ENCODE measurements at places on chromosomes 11 and 22.

DNA sequence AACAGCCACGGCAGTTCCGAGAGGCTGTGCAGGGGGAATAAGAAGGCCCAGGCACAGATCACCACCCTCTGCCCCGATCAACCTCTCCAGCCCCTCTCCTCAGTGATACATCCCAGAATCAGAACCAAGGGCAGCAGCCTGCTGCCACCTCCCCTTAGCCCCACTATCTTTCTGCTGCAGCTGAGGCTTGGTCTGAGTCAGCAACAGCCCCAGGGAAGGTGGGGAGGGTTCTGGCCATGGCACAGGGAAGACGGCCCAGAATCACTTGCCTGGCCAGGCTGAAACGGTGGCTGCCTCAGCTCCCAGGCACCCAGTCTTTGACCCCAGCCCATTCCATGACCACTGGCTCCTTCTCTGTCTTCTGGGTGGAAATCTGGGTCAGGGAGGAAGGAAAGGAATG is 2.3 kb downstream of the CHID1 start:
- DNase-seq, result no peak

GRCh38 chr11:3011891-3012885 is 20.1 kb upstream of the NAP1L4 start:
- DNase-seq, result no peak

DNA sequence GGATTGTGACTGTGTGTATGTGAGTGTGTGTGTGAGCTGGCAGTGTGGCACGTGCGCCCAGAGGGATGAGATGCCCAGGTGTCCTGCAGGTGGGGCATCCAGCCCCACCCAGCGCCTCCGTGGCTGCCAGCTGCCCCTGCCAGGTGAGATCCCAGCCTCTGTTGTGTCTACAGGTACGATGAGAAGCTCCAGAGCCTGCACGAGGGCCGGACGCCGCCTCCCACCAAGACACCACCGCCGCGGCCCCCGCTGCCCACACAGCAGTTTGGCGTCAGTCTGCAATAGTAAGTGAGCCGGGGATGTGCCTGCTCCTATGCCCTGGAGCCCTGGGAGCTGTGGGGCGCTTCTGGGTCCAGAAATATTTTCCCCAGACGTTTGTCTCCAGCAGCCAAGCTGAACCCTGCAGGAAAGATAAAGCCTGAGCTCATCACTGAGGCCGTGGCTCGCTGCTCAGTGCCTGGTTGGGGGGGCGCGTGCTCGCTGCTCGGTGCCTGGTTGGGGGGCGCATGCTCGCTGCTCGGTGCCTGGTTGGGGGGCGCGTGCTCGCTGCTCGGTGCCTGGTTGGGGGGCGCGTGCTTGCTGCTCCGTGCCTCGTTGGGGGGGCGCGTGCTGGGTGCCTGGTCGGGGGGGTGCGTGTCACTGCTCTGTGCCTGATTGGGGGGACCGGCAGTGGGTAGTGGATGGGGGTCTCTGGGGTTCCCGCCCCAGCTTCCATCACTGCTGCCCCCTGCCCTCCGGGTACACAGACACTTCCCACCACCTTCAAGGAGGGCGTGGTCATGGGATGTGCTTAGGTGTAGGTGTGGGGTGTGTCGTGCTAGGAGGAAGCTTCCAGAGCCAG is 73.2 kb downstream of the ARHGAP8 start:
- DNase-seq, result no peak

DNA sequence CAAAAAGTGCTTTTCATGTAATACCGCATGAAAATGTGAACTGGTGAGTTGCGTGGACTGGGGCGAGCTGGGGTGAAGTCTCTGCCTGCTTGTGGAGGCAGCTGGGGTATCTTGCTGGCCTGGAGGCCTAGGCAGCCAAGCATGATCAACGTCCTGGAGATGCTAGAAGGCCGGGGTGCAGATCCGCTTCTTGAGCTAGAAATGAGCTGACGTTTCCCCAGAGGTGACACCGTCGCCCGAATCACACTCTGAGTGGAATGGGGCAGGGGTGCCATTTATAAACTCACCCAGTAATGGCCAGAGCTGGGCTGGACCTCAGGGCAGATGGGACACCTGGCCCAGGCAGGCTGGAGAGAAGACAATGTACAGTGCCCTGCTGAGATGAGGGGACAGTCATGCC is 1513.0 kb downstream of the TBC1D22A start:
- no peak for DNase-seq

- DNase-seq, result no peak
These were observed 7.2 kb upstream of the IL18BP start for GRCh38 chr11:71991494-71991893.

GRCh38 chr11:69480547-69481392 is 693 bp upstream of the LINC01488 start:
- no peak for DNase-seq

- DNase-seq, result no peak
These were observed 9.8 kb downstream of the PPFIBP2 start for GRCh38 chr11:7523416-7524210.

DNA sequence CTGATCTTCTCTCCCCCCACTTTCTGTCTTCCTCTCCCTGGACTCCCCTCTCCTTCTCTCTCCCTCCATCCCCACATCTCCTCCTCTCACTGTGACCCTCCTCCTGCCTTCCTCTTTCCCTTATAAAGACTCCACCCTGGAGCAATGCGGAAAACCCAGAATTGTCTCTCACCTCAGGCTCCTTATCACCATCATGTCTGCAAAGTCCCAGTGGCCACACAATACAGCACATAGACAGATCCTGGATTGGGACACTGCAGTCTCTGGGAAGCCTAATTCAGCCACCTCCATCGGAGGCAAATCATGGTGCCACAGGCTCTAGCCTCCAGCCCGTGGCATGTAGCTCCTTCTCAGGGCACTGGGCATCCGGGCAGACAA is 2.7 kb downstream of the RFPL2 start:
- DNase-seq, result no peak

DNA sequence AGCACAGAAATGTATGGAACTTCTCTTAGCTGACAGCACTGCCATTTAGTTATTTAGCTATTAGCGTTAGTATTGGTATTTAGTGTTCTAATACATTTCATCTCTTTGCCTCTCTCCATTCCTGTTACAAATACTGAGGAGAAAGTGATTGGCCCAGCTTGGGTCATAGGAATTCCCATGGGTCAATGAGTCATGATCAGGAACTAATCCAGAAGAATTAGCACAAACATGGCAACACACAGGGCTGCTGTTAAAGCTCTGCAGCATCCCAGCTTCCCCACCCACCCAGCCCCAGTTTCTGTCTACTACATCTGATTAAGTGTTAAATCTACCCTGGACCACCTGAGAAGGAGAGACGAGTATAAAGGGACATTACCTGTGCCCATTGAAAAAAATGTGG is 36.1 kb downstream of the PDGFD start:
- DNase-seq, result no peak

GRCh38 chr11:125227151-125227550 is 62.6 kb downstream of the PKNOX2 start:
- no peak for DNase-seq
